ENCODE measurements at places on chromosomes 6 and 20.

DNA sequence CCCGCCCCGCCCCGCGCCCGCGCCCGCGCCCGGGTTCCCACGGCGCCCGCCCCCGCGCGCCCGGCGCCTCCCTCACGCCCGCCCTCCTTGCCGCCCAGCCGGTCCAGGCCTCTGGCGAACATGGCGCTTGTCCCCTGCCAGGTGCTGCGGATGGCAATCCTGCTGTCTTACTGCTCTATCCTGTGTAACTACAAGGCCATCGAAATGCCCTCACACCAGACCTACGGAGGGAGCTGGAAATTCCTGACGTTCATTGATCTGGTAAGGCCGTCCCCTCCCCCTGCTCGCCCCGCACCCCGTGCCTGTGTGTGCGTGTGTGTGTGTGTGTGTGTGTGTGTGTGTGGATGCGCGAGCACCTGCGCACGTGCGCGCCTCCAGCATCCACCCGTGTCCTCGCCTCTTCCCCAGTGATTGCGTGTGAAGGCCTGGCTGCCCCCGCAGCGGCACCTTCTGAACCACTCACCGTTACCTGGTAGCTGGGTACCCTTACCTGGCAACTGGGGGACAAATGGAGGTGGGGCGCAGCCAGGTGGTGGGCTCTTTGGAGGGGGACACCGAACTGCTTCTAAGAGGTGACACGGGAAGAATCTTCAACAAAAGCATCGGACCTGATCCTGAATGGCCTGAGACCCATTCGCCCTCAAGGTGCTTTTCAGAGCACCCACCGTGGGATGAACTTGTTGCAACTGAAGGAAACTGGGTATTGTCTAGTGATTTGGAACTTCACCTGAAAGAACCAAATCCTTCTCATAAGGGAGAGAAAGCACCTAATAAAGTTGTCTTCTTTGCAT lies at the start of gene AIG1:
TSS of gene AIG1 (plus strand) at position 84 of the 791 bp plus-strand sequence. CDS start at position 121, 37 bp downstream.
- no peak for DNase-seq

GRCh38 chr6:144360401-144360800 lies 75.3 kb downstream of the UTRN start:
- DNase-seq: no peak

DNA sequence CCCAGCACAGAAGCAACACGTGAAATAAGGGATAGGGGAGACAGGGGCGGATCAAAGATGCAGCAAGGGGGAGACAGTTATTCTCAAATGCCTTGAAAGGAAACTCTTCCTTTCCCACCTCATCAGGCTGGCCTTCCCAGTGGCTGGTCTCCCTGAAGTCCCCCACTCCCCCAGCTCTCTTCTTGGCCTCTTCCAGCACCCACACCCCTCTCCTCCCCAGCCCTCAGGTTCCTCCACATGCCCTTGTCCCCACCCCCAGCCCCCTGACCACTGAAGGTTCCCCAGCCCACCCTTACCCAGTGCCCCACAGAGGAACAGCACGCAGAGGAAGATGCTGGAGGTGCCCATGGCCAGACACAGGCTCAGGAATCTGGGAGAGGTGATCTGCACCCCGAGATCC lies 1.7 kb upstream of the LY6G6D start:
- no peak for DNase-seq

- no peak for DNase-seq
These were observed 18.0 kb upstream of the SLCO4A1 start for GRCh38 chr20:62624325-62624690.

- DNase-seq: no peak
These were observed 4.4 kb downstream of the ANKRD60 start for GRCh38 chr20:58224097-58224496.

DNA sequence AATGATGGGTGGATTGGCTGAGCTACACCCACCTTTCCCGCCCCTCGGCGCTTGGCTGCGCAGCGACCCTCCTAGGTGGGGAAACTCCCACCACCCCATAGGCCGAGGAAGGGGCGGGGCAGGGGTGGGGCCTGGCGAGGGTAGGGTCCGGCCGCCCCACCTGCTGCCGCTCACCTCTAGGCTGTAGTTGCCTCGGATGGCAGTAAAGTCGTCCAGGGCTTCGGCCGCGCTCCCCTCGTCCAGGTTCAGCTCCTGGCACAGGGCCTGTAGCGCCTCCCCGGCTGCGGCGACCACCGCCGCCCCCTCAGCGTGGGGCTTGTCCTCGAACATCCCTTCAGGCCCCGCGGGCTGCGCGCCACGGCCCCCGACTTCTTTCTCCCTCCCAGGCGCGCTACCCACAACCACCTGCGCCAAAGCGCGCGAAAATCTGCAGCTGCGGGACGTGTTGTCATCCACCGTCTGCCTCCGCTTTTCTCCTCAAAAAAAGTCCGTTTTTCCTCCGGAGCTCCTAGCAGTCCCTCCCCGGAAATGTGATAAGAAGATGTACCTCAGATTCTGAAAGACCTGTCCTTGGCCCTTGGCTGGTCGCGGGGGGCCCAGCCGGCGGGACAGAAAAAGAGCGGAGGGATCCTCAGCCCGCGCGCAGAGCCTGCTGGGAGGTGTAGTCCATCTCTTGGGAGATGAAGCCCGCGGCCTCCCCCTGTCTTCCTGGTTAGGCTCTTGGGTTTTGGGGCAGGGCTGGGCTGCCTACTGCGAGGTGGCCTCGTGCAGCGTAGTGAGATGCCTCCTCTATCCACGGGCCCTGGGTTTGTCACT lies at the start of gene RBL1:
TSS of gene RBL1 (minus strand) at position 399 of the 816 bp plus-strand sequence. CDS start at position 330, 69 bp downstream.
- peak; percentile 88 for DNase-seq

DNA sequence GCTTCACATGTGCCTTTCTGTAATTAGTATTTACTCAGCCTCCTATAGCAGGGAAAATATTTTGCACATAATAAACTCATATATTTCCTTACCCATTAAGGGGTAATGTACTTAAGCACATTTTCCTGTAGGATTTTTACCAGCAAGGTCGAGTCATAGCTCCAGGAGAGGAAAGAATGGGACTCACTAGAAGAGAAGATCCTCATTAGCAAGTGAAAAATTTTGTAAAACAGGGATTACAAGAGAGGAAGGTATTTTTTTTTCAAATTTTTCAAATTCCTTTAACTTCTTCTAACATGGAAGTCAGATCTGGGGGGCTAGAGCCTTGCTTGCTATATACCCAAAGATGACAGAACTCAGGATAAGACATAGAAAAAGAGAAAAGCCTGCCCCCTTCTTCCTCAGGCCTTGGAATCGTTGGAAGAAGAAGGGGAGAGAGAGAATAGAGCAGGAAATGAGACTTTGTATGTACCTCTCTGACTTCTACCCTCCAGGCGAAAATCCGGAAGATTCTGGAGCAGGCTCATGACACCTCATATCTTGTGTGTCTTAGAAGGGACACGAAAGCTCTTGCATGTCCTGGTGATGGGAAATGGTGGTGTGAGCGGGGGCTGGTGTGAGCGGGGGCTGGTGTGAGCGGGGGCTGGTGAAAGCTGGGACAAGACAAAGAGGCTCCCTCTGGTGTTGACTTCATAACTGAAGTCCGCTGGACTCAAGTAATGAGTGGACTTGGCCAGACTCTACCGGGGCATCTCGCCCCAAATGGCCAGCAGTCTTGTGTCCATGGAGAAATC lies 256.9 kb upstream of the PLCB4 start:
- DNase-seq: no peak

- no peak for DNase-seq
These were observed 46.2 kb upstream of the CEP85L start for GRCh38 chr6:118697554-118697953.

- peak; percentile 17 for DNase-seq
These were observed at the start of gene SGK1 for GRCh38 chr6:134317471-134318131. Gene SGK1 (minus strand): TSS chr6:134318112. CDS start chr6:134317460, 652 bp downstream.

GRCh38 chr20:44480097-44480496 lies 4.4 kb downstream of the TTPAL start:
- no peak for DNase-seq

DNA sequence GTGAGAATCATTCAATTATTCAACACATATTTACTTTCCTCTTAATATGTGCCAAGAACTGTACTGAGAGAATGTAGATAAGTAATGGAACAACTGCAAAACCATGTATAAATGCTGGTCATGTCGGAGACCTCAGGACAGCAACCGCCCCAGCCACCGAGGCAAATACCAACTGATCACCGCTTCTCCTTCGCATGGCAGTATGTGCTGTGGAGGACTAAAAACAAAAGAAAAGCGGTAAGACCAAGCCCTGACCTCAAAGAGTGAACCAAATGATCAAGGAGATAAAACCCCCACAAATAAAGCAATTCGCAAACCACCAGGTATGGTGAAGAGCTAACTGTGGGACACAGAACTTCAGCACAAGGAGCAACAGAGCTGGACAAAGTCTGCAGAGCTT lies 104.3 kb downstream of the TRERF1 start:
- no peak for DNase-seq

DNA sequence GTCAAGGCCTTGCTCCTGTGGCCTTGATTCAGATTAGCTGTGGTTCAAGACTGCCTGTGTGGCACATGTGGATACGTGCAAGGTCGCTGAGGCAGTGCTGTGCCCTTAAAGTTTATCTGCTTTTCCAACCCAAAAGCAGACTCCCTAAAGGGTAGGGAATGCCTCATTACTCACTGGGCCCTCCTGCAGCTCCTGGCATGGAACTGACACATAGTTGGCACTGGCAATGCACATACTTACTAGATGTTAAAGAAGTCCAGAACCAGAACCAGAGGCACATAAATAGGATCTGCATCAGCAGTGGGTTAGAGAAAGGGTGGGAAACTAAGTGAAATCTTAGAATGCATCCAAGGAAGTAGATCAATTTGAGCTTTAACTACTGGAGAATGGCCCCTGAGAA lies 90.6 kb upstream of the MLN start:
- DNase-seq: no peak

DNA sequence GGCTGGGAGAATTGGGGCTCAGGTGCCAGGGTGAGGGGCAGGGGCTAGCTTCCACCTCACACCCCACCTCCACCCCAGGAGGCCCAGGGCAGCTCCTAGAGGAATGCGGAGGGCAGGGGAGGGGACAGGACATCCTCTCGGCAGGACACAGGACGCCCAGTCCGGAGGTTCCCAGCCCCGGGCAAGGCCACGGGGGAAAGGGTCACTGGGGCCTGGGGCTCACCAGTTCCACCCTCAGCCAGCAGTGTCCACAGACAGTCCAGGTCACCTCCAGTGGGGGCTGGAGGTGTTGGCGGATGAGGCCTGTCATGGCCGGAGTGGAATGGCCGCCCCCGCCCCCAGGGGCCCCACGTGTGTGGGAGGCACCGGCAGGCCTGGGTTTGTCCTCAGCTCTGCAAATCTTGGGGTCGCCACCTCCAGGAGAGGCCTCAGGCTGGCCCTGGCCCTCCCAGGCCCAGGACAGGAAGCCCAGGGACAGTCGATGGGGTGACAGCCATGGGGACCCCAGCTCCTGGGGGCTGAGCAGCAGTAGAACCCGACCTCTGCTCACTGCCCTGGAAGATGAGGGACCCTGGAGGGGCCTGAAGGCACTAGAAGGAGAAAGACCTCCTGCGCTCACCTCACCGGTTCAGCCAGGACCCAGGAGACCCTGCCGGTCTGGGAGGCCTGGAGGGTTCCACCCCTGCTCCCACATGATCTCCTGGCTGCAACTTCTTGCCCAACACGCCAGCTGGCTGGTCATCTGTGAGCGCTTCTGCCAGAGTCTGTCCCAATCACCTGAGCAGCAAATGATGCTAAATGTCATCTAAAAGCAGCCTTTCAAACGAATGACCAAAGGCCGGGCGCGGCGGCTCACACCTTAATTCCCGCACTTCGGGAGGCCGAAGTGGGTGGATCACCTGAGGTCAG lies 13.0 kb upstream of the ABHD16B start:
- DNase-seq: no peak

Data from LHCN-M2 (cell line).